Thymus (tissue), 14 donors: ENCODE measurements at places on chromosomes 2 and 18. TPM values are rescaled to one million over a fixed set of nuclear protein-coding genes. Genes with fewer than 3 reads are reported as not detected.

DNA sequence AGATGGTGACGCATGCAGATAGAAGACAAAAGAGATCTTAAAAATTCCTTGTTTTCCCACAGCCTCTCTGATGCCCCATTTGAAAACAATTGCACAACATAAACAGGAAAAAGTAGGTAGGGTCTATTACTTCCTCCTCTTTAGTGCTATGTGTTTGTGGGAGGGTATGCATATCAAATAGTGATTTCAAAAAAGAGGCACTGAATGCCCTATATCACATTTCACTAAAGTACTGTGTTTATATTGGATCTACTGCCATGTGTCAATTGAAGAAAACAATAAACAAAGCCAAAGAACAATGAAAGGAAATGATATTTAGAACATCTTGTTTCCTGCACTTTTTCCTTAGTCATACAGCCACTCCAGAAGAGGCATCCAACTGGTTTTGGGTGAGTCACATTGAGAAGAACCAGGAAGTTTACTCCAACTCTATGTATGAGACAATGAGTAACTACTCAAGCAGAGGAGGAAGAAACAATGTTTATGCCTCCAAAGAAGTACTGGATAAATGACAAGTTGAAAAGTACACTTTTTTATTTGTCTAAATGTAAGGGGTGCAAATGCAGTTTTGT, 583.6 kb downstream of the FBXO15 start:
- no peak for DNase-seq

- DNase-seq = no peak
Observed at GRCh38 chr2:24855726-24856125, 62.5 kb downstream of the CENPO start.

SLC19A3 gene
- total RNA-seq = 0.57 TPM

GRCh38 chr2:11417946-11418585, 47.9 kb downstream of the E2F6 start:
- no peak for DNase-seq

DNA sequence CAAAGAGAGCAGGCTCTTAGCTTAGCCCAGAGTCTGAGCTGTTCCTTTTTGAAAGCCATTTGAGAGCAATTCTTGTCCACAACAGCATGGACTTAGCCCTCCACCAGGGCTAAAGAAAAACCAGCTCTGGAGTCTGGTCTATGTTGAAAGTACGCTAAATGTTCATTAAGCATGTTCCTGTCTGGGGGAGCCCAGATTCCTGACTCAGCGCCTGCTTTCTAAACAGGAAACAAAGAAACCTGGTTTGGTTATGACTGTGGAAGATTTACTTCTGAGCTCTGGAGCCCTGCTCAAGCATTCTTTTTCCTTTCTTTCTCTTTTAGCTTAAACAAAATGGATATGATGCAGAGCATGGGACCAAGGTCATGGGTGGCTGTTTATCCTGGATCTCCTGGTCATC, 279.8 kb downstream of the RBM43 start:
- DNase-seq = no peak

STON1 gene
- total RNA-seq = 1.8 TPM

PTPRM gene
- total RNA-seq = 37.3 TPM

MEP1B gene
- total RNA-seq = 0.19 TPM

GRCh38 chr2:57575700-57576268, 470.8 kb upstream of the VRK2 start:
- DNase-seq = no peak
